ENCODE measurements at places on chromosomes 3 and 15.

GRCh38 chr3:156373095-156373494 is 181.8 kb downstream of the SSR3 start:
- DNase-seq = no peak

DNA sequence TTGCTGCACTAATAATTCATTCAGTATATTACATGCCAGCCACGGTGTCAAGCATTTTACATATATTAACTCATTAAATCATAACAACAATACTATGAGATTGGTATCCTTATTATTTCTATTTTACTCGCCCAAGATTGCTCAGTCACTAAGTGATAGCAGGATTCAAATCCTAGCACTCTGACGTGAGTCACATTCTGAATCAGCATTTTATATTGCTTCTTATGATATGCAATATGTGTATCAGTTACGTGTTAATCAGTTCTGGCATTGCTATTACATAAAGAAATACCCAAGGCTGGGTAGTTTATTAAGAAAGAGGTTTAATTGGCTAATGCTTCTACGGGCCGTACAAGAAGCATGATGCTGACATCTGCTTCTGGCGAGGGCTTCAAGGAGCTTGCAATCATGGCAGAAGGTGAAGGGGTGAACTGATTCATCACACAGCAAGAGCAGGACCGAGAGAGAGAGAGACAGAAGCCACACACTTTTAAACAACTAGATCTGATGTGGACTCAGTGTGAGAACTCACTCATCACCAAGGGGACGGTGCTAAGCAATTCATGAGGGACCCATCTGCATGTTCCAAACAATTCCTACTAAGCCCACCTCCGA is 166.5 kb upstream of the TMCO5A start:
- DNase-seq = no peak

GRCh38 chr3:47444103-47444502 is 31.6 kb downstream of the SCAP start:
- no peak for DNase-seq

- DNase-seq = peak; percentile 61
Measured at GRCh38 chr3:30768703-30769550, 125.5 kb downstream of the GADL1 start.

GRCh38 chr3:71874618-71875017 is 89.7 kb upstream of the PROK2 start:
- DNase-seq = no peak

- no peak for DNase-seq
Measured at GRCh38 chr3:15941958-15942357, 144.2 kb upstream of the ANKRD28 start.

DNA sequence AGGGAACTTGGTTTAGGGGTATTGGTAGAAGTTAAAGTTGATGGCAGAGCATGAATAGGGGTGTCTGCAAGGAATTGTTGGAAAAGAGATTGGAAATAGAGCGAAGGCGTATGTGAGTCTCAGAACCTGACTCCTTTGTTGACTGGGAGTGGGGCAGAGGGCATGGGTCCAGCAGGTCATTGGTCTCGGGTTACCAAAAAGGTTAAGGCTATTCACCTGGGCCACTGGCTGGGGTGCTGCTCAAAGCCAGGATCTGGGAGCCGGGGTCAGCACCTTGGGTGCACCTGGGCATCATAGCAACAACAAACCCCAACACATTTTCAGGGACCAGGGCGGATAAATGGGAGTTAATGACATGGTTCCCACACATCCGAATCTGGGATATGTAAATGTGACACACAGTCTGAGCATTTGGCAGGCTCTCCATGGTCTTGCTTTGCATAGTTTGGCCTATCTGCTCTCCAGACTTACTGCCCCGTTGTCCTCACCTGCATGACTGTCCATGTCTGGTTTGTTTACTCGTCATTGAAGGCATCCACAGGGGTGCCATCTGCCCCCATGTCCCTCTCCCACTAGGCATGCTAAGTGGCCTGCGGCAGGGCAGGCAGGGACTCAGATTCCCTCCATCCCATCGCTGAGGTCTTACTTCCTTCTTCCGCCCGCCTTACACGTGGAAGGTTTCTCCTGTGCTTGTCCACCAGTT is 10.1 kb downstream of the KLF13 start:
- no peak for DNase-seq

DNA sequence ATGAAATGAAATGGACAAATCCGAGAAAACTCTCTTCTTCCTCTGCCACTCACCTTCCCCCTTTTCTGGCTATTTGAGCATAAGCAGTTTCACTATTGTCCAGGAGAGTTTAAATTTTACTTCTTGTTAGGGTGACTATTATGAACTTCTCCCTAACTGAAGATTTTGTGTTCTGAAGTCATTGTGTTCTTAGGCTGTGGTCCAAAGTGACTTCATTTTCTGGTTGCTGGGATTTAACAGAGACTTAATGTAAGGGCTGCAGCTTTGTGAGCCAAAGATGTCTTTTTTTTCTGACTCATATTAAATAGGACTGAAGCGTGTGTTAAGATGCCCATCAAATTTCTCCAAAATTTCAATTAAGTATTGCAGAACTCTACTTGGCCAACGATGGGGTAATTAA is 46.5 kb upstream of the FSTL1 start:
- DNase-seq = no peak

DNA sequence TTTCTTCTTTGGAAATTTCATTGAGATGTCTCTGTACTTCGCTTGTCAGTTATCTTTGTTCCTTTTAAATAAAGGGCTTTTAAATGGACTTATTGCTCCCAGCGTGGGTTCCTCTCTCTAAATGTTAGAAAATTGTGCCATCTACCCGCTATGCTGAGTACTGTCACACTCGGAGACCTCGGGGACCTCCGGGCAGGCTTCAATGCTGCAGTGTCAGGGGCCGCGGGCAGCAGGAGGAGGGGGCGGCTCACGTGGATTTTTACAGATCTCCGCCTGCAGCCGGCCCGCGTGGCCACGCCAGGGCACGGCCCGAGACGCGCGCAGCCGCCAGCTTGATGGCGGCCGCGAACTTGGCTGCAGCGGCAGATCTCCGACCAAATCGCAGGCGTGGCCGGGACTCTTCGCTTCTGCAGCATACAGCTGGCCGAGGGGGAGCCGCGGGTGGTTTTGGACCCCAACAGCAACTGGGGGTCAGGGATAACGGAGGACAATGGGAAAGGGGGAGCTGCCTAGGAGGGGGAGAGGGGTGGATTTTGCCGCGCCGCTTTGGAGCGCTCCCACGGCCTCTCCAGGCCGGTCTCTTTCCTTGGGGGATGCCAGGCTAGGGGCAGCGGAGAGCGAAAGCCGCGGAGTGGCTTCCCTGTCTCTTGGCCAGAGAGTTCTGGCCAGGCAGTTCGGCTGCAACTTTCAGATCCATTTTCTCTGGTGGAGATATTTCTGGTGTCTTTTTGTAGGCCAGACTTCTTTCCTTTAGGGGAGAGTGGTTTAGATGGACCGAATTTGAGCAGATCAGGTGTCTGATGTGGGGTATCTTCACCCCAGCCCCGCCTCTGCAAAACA is 15.3 kb downstream of the NR2F2 start:
- no peak for DNase-seq

- DNase-seq = no peak
Measured at GRCh38 chr15:53272116-53272515, 482.0 kb upstream of the ONECUT1 start.

Measured in progenitor cell of endocrine pancreas (in vitro differentiated cells).